ENCODE measurements at places on chromosomes 16 and 17.

DNA sequence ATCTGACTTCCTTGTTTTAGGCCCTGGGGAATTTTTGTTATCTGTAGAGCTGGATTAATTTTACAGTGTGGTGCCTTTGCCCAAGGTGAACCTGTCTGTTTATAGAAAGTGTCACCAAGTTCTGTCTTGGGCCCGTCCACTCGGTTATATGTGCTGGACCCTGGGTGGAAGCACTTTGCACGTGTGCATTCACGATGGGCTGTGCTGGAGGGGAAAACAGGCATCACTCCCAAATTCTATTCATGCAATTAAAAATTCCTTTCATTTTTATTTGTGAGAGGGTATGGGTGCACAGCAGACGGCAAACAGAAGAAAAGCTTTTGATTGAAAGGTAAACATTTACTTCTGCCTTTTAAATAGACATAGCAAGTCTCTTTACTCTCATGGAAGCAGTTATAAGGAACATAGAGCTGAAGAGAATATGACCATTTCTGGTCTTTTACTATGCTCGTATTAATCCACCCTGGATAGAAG, 101.2 kb downstream of the WWOX start:
- DNase-seq = no peak

DNA sequence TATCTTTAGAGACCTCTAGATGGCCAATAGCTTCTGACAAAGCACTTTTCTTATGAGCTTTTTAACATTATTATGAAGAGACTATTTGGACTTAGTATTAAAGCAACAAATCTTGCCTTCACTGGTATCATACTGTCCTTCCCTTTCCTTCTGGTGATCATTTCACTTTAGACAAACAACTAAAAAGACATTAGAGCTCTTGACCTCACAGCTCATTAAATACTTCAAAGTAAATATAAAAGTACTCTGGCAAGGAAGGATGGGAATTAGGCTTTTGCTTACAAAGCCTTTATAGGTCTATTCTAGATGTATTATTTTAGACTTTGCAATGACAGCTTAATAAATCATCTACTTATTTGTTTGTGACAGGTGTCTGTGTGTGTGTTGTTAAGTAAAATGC, 11.1 kb downstream of the STXBP4 start:
- DNase-seq = no peak

DNA sequence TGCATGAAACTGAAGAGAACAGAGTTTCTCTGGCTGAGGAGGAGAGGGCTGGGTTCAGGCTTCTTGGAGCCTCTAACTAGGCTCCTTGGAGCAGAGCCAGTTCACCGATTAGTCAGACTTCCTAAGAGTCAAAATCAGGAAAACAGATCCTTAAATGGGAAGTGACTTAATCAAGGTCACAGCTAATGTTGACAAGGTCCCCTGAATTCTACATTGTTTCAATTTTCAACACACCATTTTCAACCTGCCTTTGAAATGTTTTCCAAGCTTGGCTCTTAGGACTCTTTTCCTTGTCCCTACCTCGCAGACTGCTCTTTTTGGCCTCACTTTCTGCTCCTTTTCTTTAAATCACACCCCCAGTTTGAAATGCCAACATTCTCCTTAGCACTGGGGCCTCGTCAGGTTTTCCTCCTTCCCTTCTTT, 16.3 kb downstream of the MYL4 start:
- DNase-seq = no peak

DNA sequence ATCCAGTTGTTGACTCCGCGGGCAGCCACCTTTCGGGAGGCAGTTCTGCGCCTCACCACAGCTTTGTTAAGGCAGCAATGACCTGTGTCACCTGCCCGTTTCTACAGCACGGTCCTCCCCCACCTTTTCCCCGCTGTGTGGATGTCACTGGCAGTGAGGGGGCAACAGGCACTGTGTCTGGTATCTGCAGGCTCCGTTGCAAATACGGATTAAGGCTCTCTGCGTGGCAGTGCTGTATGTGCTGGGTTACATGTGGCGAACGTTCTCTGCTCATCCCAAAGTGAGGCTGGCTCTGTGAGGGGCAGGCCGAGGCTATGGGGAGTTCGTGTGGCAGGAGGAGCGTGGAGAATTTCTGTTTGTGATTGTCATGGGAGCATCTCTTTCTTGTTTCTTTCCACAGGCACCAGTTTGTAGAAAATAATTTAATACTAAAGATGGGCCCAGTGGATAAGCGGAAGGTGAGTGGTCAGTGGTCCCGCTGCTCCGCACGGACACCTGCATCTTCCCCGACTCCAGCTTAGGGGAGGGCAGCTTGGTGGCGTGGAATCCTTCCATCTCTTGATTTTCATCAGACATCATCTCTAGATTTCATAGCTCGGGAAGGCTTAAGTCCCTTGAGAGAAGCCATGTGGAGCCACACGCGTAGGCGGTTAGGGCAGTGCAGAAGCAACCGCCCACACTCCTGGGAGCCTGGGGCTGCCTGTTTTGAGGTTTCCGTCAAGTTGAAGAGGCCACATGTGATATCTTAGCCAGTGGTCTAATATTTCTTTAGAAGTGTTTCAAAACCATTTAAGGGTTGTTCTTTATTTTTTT, 57.8 kb downstream of the PDPK1 start:
- no peak for DNase-seq

DNA sequence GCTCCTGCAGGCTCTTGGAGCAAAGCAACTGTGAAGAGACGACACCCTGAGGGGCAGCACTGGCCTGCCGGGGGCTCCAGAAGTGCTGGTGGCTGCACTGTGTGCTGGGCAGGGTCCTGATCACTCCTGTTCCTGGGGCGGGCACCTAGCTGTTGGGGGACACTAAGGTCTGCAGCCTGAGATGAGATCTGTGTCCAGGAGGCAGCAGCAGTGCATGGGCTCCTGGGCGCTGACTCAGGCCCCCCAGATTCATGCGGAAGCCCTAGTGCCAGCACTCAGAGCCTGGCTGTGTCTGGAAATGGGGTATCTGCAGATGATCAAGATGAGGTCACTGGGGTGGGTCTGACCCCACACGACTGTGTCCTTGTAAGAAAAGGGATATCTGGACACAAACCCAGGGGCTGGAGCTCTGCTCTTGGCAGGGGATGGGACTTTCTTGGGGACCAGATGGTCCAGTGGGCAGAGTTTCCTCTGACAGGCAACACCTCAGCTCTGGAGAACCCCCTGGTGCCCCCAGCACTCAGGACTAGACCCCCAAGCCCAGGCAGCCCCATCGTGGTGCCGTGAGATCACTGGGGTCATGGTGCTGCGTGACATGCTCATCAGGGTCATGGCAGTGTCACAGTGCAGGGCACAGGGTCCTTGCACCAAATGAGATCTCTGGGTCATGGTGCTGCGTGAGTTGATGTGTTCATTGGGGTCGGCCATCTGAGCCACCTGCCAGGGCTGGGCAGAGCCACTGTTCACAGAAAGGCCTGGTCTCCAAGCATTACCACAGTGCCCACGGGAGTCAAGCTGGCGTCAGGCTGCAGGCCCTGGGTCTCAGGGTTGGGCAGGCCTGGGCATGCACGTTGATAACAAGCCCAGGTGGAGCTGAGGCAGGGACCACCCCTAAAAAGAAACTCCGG, 9.5 kb downstream of the FAAP100 start:
- DNase-seq = no peak

GRCh38 chr16:70463235-70463634, 8.8 kb downstream of the FCSK start:
- DNase-seq = no peak

GRCh38 chr17:81578038-81578441, 25.9 kb upstream of the FAAP100 start:
- no peak for DNase-seq

- DNase-seq = no peak
Measured at GRCh38 chr16:29975811-29976511, 2.3 kb downstream of the TAOK2 start.

- DNase-seq = no peak
Measured at GRCh38 chr16:56851671-56852400, 13.2 kb upstream of the SLC12A3 start.

GRCh38 chr16:48452991-48453760, 68.0 kb upstream of the SIAH1 start:
- no peak for DNase-seq

- no peak for DNase-seq
Measured at GRCh38 chr16:74556375-74556922, 50.5 kb downstream of the GLG1 start.

- DNase-seq = no peak
Measured at GRCh38 chr16:65771707-65772106, 594.8 kb upstream of the CDH5 start.

DNA sequence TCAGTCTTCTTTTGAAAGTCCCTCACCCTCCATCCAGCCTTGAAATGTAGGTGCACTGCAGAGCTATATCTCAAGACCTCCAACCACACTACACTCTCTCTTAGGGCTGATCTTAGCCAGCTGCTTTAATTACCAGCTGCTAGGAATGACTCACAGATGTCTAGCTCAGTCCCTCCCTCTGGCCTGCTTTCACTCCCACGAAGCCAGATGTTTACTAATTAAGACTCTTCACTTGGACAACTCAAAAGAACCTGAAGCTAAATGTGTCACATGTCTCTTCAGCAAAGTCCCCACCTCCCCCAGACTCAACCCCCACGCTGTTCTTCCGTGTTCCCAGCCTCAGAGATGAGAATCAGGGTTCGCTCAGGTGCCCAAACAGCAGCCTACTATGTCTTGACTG, 2.6 kb downstream of the GTF3C1 start:
- no peak for DNase-seq

DNA sequence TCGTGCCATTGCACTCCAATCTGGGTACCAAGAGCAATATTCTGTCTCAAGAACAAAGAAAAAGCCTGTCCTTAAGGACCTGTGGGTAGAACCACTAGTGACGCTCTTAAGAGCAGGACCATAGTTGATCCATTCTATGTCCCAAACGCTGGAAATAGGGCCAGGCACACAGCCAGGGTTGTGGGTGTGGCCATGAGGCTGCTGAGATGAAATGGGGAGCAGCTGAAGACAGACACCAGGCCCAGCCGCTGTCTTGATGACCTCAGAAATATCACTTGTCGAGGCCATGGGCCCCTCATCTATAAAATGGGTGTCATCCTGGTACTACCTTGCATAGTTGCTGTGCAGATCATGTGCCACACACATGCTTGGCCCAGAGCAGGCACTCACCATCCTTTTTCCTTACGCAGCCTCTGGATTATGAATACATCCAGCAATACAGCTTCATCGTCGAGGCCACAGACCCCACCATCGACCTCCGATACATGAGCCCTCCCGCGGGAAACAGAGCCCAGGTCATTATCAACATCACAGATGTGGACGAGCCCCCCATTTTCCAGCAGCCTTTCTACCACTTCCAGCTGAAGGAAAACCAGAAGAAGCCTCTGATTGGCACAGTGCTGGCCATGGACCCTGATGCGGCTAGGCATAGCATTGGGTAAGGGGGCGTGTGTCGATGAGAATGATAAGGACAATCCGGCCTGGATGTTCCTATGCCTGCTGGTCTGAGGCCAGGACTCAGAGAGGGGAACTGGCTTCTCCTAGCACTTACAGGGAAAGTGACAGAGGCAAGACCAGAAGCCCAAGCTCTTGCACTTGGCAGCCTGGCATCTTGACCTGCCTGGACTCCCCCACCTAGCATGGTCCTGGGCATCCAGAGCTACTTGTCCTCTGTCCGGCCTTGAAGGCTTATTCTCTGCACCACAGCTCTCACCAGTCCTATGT, 25.5 kb downstream of the CDH5 start:
- DNase-seq = no peak

DNA sequence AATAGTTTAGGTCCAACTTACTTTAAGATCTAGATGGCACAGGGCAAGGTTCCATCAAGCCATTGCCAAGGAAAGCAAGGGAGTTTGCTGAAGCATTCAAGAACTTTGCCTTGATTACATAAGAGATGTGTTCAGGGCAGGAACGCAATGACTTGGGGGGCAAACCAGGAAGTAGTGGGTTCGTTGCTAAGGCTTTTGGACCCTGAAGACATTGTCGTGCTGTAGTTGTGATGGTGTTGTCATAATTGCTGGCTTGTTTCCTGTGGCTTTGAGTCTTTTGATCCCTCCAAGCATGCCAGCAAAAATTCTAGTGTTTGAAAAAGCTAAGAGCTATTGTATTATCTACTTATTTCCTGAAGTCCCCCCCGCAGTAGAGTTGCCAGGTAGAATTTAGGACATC, 70.7 kb upstream of the HNF1B start:
- no peak for DNase-seq

- no peak for DNase-seq
Measured at GRCh38 chr17:80319262-80319998, 58.8 kb downstream of the RNF213 start.

DNA sequence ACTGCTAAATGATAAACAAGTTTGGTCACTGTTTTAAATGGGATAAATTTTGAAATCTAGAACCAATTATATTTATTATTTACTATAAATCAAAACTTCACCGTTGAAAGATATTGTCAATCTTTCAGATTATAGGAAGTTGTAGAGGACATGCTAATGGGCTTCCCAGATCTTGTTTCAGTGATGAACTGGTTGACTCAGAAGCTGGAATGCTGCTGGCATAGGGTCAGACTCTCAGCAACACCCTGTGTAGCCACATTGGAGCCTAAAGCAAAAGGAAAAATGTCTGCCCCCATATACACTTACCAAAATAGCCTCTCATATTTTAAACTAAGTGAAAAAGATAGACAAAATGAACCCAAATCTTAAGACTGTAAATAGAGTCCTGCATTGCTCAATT, 916.9 kb upstream of the SOX9 start:
- no peak for DNase-seq

GRCh38 chr16:1650131-1650530, 27.9 kb upstream of the JPT2 start:
- no peak for DNase-seq

DNA sequence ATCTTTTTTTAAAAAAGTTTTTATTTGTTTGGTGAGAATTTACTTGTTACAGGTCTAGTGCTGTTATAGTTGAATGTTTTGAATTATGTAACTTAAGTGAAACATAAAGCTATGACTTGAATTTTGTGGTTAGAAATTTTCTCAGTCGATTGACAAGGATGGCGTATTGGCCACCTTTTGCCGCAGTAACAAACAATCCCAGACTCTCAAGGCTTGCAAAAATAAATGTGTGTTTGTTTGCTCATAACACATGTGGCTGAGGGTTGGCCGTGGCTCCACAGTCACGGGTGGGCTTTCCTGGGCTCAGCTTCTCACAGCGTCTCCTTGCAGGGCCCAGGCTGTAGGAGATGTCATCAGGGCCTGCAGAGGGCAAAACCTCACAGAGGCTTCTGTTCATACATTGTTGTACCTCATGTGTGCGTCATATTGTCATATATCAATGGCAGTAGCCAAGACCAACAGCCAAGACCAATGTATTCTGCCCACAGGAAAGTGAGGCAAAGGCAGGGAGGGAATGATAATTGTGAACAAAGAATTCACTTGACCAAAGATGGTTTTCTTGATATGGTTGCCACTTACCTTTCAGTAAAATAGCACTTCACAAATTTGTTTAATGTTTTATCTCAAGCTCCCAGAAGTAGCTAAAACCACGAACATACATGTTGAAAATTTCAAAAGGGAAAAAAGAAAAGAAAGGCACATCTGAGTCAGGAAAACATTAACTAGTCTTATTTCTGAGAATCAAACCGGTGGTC, 93.5 kb downstream of the WWOX start:
- DNase-seq = no peak

All from CD4-positive, alpha-beta memory T cell (primary cell).